ENCODE measurements at places on chromosomes 5 and 9. TPM values are rescaled to one million over a fixed set of nuclear protein-coding genes. Genes with fewer than 3 reads are reported as not detected.

Gene NRARP
- 10.1 TPM for total RNA-seq

Gene TAF11L12
- total RNA-seq = not detected

Gene LPAR1
- 37.8 TPM for total RNA-seq

Gene ADRB2
- 3.0 TPM for total RNA-seq

Gene TAF11L10
- not detected for total RNA-seq

Gene CRB2
- total RNA-seq = 27.5 TPM

Gene ASS1
- 140 TPM for total RNA-seq

Gene PSMB7
- 124 TPM for total RNA-seq

Data from metanephros (tissue), 2 donors.